A673 (cell line): ENCODE measurements at places on chromosomes 2 and 18. TPM values are rescaled to one million over a fixed set of nuclear protein-coding genes. Genes with fewer than 3 reads are reported as not detected.

DNA sequence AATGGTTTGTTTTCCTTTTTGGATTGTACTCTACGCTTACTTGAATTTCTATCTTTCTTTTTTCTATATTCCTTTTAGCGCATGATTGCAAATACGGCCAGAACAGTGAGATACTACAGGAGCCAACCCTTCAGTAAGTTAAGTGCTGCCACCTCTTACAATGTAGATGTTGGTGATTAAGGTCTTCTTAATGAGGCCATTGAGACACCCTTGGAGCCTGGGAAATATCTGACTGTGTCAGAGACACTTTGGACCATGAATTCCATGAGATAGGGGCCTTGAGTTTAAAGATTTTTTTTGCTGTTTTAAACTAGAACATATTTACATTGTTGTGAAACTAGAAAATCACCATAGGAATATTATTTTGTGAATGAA is 27.1 kb upstream of the MAP3K20 start:
- no peaks in the 10 kb centered on the region for H3K27me3 ChIP-seq
- H3K4me1 ChIP-seq, result peaks cover 51% of the 10 kb centered on the region
- no peaks in the 10 kb centered on the region for H3K36me3 ChIP-seq
- H3K4me3 ChIP-seq, result no peak overlapping the region
- DNase-seq, result no peak

DNA sequence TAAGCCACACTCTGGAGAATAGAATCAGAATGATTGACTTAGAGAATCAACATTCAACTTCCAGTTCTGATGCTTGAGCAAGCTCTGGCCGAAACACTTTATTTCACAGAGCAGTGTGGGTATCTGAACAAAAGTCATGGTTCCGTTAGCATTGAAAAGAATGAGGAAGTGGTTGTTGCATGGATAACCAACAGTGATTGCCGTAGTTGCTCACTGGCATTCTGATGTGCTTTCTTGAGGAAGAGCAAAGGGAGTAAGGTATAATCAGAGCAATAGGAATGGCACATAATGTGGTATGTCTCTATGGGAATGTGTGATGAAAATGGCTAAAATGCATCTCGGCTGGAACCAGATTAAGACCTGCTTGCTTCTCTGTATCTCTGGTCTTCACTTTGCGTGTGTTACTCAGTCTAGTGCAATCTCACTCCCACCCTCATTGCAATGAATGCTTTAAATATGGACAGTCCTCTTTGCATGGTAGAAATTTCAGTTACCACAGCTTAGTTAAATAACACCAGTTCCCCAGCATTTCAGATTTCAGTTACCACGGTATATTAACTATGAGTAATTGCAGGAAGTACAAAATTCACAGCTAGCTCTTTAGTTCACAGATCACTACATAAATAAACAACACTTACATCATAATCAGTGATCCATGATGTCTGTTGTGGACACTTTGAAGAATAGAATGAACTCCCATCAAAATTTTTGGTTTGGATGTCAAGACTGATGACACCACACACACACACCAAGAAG is 7.8 kb upstream of the RAB12 start:
- H3K27ac ChIP-seq, result no peak overlapping the region
- H3K4me1 ChIP-seq, result no peaks in the 10 kb centered on the region
- peaks cover 18% of the 10 kb centered on the region for H3K27me3 ChIP-seq
- no peaks in the 10 kb centered on the region for H3K36me3 ChIP-seq
- no peak overlapping the region for H3K4me3 ChIP-seq
- no peak for DNase-seq

DNA sequence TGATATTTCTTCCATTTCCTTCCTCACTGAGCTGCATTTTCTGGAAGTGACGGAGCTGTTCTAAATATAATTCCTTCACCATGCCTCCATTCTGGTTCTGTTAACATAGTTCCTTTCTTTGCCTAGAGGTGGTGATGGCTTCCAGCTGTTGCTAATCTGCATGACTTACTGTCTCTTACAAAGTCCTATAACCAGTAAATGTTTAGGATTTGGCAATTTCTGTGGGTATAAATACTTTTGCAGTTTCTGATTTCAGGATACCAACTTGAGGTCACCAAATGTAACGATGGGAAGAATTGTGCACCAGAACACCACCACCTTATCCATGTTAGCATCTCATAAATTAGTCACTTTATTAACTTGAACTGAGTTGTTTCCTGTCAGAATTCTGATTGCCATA is 101.7 kb upstream of the FN1 start:
- peak overlapping the region; percentile 97 for H3K27ac ChIP-seq
- peak; percentile 98 for DNase-seq

- no peak overlapping the region for H3K4me3 ChIP-seq
- H3K27ac ChIP-seq, result no peak overlapping the region
- no peaks in the 10 kb centered on the region for H3K36me3 ChIP-seq
- no peak for DNase-seq
Measured at GRCh38 chr2:146278881-146279280, 1565.9 kb upstream of the ACVR2A start.

Gene GNLY
- total RNA-seq, result not detected in 2 replicates

Gene MAP3K19
- not detected in 2 replicates for total RNA-seq
